ENCODE measurements at places on chromosomes 3 and 15. TPM values are rescaled to one million over a fixed set of nuclear protein-coding genes. Genes with fewer than 3 reads are reported as not detected.

The FANCD2OS gene
- total RNA-seq: not detected

The PLCH1 gene
- 5.2 TPM for total RNA-seq

The CAMK2N2 gene
- total RNA-seq: 1.5 TPM

The CTNNB1 gene
- 723 TPM for total RNA-seq

The LRRC3B gene
- total RNA-seq: 0.62 TPM

- DNase-seq: peak; percentile 7
Measured at GRCh38 chr3:136624894-136625815, 127.0 kb downstream of the STAG1 start.

GRCh38 chr3:39383881-39384664, 903 bp downstream of the SLC25A38 start:
- peak; percentile 99 for DNase-seq

DNA sequence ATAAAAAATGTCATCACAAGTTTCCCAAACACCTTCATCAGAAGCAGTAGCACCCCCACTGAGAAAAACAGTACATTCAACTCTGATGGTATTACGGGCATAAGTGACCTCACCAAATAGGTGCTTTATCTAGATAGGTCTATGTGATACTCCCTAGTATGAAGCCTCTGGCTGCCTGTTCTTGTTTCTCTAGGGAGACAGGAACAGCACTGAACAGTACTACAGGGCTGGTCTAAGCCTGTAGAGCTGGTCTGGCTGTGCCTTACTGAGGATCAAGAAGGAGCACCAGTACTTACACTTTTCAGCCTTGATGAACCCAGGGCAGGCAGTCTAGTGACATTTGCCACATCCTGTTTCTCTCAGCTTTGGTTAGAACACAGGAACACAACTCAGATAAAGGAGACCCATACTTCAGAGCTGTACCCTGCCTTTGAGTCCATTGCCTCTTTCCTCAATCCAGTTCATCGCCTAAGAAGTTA, 35.9 kb downstream of the OXNAD1 start:
- no peak for DNase-seq

DNA sequence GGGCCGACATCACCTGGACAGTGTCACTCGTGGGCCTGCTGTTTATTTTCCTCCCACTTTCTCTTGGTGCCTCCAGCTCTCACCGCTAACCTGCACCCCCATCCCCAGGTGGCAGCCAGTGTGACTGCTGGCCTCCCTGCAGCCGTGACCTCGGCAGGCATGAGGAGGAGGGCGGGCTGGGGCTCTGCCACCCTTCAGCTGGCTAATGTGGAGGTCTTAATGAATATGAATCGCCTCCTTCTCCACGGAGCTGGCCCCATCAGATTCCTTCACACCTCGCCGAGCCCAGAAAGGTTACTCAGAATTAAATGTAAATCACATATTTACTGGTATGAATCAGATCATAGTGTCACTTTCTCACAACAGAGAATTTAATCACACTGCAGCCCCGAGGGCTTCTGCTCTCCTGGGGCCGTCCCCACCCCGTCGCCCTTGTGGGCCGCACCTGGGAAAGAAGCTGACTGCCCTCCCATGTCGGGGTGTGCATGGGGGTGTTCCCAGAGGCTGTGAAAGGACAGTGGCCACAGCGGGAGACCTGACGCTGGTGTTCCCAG, 171.1 kb upstream of the TLE3 start:
- DNase-seq: no peak

DNA sequence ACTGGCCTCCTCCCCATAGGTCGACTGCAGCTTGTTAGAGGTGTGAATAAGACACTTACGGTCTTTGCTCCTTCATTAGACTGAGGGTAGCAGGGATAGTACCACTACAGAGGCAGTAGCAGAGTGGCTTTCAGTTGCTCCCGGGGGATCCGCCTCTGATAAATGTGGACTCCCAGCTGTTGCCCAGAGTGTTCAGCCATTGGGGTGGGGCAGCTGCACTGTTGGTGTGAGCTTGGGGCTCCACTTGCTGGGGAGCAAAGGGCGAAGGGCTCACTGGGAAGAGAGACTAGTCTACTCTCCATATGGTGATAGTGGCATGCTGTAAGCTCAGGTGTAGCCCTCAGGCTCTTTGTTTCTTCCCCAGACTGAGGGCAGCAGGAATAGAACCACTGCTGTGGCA, 239.1 kb downstream of the LRRN1 start:
- DNase-seq: no peak

- DNase-seq: peak; percentile 61
Measured at GRCh38 chr15:80072285-80072994, 13.0 kb downstream of the ZFAND6 start.

DNA sequence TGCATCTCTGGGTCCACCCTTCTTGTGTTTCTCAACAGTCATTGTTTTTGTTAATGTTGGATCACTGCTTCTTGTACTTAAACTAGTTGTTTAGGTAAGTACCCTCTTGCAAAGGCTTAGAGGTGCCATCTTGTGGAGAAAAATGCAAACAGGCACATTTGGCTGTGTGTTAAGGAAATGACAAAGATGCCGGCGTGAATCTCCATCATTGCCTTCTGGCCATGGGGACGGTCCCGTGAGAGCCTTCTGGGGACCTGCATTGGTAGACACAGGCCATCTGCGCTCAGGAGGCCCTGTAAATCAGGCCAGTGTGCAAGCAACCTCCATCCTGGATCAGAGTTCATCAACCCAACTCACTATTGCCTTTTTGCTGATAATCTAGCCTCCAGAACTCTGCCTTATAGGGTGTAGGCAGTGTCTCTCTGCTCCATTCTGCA, 158.6 kb upstream of the NR2E3 start:
- DNase-seq: peak; percentile 36

DNA sequence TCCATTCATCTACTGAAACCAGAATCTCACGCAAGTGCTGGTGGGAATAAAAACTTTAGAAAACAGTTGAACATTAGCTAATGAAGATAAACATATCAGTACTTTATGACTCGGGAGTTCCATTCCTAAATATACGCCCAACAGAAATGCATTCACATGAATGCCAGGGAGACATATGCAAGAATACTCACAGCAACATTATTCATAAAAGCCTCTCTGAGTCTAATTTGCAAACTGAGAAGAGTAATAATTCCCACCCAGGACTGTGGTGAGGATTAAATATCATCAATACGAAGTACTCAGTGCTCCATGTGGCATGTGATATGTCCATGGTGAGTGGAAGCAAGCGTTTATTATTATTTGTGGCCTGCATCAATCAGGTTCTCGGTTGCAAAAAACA, 65.6 kb upstream of the OXTR start:
- DNase-seq: no peak

GRCh38 chr3:119747357-119747756, 34.5 kb upstream of the NR1I2 start:
- no peak for DNase-seq

DNA sequence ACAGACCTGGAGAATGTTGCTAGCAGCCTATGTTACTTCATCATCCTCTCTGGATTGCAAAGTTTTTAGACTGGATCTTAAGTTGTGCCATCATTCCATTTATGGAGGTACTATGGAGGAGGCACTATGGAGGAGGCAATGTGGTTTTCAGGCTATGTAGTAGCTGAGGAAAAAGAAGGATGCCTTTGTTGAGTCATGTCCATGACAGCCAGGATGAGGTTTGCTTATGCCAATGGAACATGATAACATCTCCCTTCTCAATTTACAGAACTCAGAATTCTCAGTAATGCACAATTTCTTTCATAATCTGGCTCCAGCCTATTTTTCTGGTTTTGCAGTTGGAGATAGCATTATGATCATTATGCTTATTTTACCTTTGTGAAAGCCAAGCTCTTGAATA, 65.9 kb upstream of the TMEM108 start:
- no peak for DNase-seq

All from H7 (cell line).